Stimulated activated CD8-positive, alpha-beta memory T cell treated with anti-CD3 and anti-CD28 coated beads, Interleukin-4, amount 100 ng/mL, for 48 hours (primary cell): ENCODE measurements at places on chromosomes 5 and 9.

DNA sequence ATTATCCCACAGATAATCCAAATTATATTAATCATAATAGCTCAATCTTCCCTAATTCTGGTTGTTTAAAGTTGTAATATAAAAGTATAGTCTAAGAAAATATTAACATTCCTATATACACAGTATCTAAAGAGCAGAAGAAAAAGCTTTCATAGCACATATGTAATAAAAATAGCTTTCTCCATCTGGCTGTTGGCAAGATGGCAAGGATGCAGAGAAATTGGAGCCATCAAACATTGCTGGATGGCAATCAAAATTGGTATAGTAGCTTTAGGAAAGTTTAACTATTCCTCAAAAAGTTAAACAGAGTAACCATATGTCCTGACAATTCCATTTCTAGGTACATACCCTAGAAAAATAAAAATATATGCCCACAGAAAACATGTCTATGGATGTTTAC lies 66.8 kb downstream of the TBCA start:
- no peak for DNase-seq

GRCh38 chr5:98902733-98903132 lies 26.1 kb downstream of the CHD1 start:
- no peak for DNase-seq

GRCh38 chr9:93184432-93185265 lies 710 bp downstream of the WNK2 start:
- no peak for DNase-seq

DNA sequence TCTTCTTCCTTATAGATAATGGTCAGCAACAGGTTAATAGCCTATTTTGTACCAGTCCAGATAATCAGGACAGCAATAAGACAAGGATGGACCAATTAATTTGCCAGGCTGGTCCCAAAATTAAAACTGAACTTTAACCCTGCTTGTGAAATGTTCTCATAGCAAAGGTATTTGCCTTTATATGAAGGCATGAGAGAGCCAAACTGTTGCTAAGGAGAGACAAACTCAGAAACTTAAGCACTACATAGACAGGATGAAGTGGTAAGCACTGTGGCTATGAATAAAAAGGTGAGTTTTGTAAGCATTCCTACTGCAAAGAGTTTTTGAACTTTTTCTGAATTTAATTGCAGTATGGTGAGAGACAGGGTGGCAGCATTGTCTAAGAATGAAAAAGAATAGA lies 174.7 kb upstream of the PPP1R2B start:
- no peak for DNase-seq

GRCh38 chr9:110112792-110113191 lies 95.2 kb downstream of the C9orf152 start:
- no peak for DNase-seq

- no peak for DNase-seq
Measured at GRCh38 chr9:20689833-20690232, 5.8 kb downstream of the FOCAD start.

DNA sequence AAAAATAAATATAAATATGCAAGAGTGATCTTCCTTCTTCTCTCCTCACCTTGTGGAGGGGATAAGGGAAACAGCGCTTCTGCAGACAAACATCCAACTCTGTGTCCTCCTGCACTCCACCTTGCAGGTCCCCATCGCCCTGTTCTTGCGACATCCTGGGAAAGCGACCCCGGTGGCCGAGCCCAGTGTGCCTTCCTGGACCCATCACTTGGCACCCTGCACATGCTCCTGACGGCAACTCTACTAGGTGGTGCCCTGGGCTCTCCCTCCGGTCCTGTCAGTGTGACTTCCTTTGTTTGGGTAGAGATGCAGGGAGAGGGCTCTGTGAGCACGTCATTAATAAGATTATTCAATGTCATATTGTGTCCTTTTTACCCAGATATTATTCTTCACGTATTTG lies 266.0 kb upstream of the ADAMTS16 start:
- DNase-seq = no peak

DNA sequence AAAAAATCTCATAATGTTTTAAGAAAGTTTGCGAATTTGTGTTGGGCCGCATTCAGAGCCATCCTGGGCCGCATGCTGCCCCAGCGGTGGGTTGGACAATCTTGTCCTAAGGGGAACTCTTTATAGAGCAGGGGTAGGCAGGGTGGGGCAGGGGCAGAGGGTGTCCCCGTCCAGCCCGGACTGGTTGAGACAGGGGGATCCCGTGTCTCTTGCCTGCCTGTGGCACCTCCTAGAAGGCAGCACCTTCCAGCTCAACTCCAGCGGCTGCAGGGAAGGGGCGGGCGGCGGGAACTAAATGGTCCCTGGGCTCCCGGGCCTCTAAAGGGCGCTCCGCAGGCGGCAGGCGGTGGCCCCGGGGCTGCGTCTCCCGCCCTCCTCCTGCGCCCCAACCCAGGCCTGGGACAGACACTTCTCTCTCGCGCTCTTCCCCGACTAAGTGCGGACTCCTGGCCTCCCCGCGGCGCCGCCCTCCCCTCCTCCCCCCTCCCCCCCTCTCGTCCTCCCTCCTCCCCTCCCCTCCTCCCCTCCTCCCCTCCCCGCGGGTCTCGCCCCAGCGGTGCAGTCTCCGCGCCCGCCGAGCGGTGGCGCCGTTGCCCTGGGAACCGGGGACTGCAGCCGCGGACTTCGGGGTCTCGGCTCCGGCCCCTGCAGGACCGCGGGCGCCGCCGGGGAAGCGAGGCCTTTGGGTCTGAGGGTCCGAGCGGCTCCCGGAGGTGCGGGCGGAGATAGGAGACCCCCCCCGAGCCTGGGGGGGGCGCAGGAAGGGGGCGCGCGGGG lies 132.6 kb downstream of the MRPL36 start:
- DNase-seq = peak; percentile 78

DNA sequence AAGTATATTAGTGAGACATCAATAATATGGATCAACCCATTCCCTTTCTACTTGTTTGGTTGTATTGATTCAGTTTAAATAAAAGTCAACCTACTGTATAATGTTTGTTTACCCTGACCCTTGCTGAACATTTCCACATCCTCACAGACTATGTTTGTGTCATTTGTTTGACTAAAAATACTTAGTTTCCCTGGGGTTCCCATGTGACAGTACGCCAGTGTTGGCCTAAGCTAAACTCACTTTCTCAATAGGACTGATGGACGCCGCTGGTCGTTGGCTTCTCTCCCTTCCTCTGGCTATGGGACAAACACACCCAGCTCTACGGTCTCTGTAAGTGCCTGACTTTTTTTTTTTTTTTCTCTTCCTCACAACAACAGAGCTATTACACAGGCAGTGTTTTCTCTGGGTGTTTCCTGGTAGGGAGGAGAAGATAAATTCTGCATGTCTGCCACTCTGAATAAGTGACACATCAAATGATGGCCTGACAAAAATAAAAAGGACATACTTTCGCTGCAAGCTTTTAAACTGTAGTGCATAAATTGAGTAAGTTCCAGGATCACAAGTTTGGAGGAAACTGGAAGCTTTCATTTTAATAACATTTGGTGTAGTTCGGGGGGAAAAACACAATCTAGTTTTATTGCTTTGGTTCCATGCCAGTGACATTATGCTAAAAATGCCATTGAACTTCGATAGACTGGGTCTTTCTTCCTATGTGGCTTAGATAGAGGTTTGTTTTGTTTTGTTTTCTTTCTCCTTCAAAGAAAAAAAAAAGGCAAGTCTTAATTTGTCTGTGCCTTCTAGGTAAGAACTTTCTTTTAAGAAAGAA lies 101.0 kb downstream of the CD180 start:
- DNase-seq = no peak

GRCh38 chr9:7058473-7058872 lies 300.7 kb downstream of the KDM4C start:
- no peak for DNase-seq

- no peak for DNase-seq
Measured at GRCh38 chr9:85334228-85334627, 407.5 kb downstream of the AGTPBP1 start.

- no peak for DNase-seq
Measured at GRCh38 chr9:35526087-35526801, 36.3 kb downstream of the RUSC2 start.
